ENCODE measurements at places on chromosomes 12 and 14.

- DNase-seq, result no peak
Observed at GRCh38 chr12:128671528-128672042, 152.2 kb downstream of the SLC15A4 start.

DNA sequence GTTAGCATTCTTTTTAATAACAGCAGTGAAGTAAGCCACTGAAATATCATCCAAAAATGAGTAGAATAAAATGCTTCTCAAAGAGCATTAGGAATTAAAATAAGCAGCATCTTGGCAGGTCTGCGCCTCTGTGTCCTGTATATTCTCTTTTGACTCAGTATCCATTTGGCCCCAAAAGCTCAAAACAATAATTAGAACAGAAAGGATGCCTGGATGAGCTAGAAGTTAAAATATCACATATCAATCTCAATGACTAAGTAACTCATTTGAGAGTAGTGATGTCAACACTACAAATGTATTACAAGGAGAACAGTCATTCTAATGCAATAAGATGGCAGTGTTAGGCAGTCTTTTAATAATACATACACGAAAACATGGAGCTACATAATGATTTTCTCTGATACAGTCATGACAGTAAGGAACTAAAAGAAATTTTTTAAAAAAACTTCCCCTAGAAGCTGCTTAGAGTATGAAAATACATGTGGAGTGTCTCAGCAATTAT, 160.9 kb upstream of the ABCD2 start:
- no peak for DNase-seq

GRCh38 chr14:20631880-20632389, 9.6 kb downstream of the OR6S1 start:
- DNase-seq, result no peak

DNA sequence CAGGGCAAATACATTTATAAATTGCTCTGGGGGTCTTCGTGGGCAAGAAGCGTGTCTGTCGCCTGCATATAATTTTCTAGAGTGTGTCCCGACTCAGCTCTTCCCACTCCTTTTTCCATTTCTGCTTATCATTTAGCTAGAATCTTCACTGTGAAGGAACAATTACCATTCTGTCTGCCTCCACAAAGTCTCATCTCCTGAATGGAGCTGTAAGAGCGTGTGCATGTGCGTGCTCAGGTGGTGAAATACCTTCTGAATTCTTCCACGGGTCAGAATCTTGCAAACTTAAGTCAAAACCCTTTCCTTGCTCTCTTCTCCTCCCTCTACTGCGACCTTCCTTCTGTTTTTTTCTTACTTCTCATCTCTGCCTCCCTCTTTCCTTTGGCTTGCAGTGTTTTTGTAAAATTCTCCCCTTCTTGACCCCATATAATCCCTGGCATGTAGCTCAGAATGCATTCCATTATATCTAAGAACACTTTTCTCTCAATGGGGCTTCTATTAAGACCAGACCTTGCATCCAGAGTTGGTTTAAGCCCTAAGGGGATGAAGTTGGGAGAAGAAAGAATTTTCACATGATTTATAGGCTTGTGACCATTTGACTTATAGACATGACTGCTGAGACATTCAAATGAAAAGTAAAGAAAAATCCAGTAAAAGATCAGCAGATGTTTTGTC, 25.0 kb upstream of the GSG1 start:
- DNase-seq, result peak; percentile 64

DNA sequence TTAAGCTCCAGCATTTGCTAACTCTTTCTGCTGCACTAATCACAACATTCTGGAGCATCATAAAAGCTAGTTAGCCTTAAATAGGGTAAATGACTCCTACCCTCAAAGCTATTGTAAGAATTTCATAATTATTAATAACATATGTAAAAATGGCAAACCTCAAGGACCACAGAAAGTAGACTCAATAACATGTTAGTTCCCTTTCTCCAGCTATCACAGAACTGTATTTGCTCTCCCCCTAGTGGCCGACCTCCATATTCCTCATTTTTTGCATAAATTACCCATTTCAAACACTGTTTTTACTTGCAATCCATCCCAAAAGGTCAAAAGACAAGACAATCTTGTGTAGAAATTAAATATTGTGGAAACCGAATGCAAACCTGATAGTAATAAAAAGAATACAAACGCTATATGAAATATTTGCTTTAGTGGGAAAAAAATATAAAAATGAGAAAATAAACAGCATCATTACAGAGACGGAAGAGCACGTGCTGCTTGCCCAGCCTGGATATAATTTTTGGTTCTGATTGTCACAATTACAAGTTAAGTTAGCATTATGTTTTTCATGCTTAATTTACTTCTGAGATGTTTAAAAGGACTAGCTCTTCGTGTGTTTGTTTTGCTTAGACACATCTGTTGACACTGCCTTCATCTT, 97.9 kb downstream of the RERGL start:
- peak; percentile 47 for DNase-seq

GRCh38 chr14:67413806-67414769, 2.1 kb upstream of the PLEK2 start:
- DNase-seq, result no peak

- no peak for DNase-seq
Observed at GRCh38 chr12:104588921-104589590, 132.3 kb downstream of the CHST11 start.

DNA sequence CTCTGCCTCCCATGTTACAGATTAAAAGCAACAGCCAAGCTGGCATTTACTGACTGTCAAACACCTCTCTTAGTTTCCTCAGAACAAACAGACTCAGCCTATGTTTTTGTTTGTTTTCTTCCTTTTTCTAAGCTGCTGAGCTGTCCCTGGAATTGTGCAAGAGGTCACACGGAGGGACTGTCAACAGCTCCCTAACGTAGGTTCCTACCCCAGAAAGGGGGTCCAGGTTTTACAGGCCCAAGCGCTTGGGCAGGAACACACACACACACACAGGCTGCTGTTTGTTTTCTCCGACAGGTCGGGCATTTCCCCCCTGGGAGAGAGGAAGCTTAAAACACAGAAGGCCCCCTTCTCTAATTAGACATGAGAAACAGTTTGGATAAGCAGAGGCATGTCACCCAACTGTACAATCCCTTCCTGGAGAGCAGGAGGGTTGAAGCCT, 739.6 kb upstream of the TBX3 start:
- DNase-seq, result no peak

GRCh38 chr14:58912287-58912686, 274.5 kb downstream of the DACT1 start:
- DNase-seq, result no peak

DNA sequence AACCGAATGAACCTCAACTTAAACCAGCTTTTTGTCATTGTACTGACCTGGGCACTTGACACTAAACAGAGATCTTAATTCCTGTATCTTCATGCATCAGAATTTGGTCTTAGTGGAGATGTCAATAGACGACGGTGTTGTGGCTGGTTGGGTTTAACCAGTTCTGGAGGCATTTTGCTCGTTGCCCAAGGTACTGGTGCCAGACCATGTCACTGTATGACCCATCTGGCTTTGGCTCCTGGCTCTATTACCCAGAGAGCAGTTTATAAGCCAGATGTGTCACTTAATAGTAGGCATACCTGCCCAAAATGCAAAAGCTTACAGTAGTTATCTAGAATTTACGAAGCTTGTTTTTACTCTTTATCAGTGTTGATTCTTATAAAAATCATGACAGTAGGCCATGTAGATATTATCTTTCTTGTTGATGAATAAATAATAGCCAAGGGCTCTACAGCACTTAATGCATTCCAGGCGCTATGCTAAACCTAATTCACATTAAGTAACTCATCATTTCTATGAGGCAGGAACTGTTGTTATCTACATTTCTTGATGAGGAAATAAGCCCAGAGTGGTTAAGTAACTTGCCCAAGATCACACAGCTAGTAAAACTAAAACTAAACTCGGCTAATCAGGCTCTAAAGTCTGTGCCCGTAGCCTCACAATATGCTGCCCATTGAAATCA, 179.7 kb upstream of the HIF1A start:
- DNase-seq, result no peak
